Left colon (tissue), 2 donors: ENCODE measurements at places on chromosomes 6 and 20.

GRCh38 chr6:29509239-29509638, 21.5 kb upstream of the MAS1L start:
- no peak for DNase-seq

GRCh38 chr6:2940010-2940850, 31.1 kb downstream of the SERPINB6 start:
- no peak for DNase-seq

DNA sequence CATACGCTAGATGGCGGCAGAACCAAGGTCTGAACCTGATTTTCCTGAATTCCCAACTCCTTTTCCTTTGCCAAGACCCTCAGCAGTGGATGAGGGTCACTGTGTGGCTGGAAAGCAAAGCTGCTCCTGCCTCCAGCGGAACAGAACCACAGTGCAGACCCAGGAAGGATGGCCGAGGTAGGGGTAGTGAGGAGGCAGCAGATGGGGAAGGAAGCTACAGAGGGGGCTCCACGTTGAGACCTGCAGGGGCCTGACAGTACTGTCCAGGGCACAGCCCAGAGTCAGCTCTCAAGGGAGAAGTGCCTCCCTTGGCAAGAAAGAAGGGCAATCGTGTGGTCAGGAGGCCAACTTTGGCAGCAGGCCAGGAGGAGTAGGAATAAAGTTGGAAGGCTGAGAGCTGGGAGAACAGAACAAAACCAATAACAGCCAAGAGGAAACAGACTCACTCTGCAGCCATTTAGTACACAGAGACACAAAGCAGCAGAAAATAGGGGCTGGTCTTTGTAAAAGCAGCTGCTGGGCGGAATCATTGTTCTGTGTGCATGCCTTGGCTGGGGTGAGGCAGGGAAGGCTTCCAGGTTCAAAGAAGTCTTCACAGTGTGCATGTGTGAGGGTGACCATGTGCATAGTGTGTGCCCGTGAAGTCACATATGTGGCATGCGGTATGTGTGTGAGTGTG, 3.1 kb downstream of the GABRR2 start:
- peak; percentile 62 for DNase-seq

- DNase-seq: no peak
These were observed 363.2 kb upstream of the FLRT3 start for GRCh38 chr20:14700639-14700960.

GRCh38 chr6:96014846-96015517, 792 bp upstream of the FUT9 start:
- no peak for DNase-seq

DNA sequence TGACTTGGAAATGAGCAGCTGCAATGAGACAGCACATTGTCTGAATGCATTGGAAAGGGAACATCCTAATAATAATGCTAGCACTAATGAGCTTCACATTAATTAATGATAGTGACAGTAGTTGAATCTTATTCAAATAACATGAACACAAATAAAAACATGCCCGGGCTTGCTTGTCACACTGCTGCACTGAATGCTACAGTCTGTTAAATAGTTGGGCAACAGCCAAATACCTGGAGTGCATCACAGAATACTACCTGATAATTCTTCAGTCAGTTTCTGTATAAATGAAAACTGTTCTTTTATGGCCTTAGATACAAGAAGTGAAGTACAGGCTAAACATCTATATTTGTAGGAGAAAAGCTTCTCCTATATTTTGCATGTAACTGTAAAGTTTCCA, 458.7 kb downstream of the RNF144B start:
- DNase-seq: no peak

- no peak for DNase-seq
These were observed 27.8 kb downstream of the FGD2 start for GRCh38 chr6:37033255-37033654.

- DNase-seq: no peak
These were observed 379.9 kb downstream of the C6orf118 start for GRCh38 chr6:164929408-164929977.

GRCh38 chr6:139126255-139126654, 8.6 kb upstream of the HECA start:
- no peak for DNase-seq

GRCh38 chr6:170257376-170257775, 33.5 kb downstream of the DLL1 start:
- no peak for DNase-seq

DNA sequence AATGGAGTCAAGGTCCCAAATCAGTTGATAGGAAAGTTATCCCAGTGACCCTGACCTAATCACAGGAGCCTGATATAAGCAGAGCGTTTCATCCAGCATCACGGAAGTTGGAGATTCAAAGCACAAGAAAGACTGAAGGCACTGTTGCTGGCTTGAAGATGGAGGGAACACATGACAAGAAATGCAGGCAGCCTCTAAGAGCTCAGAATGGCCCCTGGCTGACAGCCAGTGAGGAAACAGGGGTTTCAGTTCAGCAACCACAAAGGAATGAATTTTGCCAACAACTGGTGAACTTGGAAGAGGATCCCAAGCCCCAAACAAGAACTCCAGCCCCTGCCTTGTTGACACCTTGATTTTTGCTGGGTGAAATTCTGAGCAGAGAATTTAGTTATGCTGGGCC, 778.5 kb downstream of the MAFB start:
- no peak for DNase-seq

DNA sequence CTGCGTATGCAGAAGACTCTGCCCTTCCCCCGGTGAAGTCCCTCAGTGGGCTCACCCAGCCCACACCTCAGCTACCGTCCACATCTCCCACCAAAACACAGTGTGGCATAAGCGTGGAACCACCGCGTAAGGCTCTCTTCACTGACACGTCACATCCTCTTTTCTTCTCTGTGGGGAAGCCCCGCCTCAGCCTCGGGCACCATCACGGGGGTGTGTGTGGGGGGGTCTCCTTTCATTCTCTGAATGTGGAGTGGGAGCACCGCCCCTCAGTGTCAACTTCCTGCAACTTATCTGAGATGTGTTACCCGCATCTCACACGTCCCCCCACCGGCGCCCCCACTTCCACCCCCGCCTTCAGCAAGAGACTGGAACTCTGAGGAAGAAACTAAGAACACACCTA, 388.4 kb upstream of the JARID2 start:
- no peak for DNase-seq

DNA sequence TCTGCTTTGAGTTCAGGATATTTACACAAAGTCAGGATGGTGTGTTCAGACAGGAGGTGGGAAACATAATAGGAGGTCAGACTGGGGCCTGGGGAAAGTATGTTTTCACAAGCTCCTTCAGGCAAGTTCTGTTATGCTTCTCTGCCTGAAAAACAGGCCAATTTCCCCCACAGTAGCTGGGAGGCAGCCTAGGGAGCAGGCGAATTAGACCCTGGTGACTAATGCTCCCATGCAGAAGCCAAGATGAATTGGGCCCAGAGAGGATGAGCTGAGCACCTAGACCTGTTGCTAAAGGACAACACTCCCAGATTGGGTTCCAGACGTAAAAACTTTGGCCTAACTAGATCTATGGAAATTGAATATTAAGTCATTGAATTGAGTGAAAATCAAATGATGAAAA, 142.2 kb upstream of the MAP3K7 start:
- DNase-seq: no peak

- DNase-seq: no peak
These were observed 47.4 kb upstream of the DDR1 start for GRCh38 chr6:30836957-30837356.

GRCh38 chr20:63224412-63225081, 8.6 kb upstream of the YTHDF1 start:
- DNase-seq: peak; percentile 38

- no peak for DNase-seq
These were observed 24.9 kb downstream of the CRISP1 start for GRCh38 chr6:49841424-49841823.

- no peak for DNase-seq
These were observed 25.6 kb downstream of the DHX35 start for GRCh38 chr20:38987777-38988176.
